ENCODE measurements at places on chromosomes 16 and 17.

GRCh38 chr17:59491353-59492090, 73.9 kb upstream of the DHX40 start:
- DNase-seq = no peak
- H3K36me3 ChIP-seq = no peaks in the 10 kb centered on the region
- H3K4me3 ChIP-seq = no peak overlapping the region

- no peak for DNase-seq
- peaks cover 4% of the 10 kb centered on the region for H3K36me3 ChIP-seq
- no peak overlapping the region for H3K27ac ChIP-seq
- H3K4me1 ChIP-seq = peaks cover 30% of the 10 kb centered on the region
- no peak overlapping the region for H3K4me3 ChIP-seq
- no peaks in the 10 kb centered on the region for H3K27me3 ChIP-seq
Observed at GRCh38 chr17:4535667-4536258, 19.4 kb downstream of the MYBBP1A start.

DNA sequence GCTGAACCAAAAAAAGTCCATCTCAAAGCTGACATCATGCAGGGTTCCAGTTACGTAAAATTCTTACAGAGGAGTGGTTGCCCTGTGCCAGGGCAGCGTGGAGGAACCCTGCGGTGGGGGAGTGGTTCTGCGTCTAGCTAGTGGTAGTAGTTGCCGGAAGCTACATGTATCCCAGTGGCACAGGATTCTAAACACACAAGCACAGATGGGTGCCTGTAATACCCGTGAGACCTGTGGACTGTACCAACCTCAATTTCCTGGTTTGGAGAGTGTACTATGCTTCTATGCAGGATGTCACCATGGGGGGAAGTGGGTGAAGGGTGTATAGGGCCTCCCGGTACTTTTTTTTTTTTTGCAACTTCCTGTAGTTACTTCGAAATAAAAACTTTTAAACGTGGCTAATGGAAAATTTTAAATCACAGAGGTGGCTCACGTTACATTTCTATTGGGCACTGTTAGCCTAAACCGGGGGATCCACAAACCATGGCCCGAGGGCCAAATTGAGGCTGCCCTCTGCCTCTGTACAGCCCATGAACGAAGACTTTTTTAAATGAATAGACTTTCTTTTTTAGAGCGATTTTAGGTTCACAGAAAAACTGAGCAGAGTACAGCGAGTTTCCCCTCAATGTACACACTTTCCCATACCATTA, 38.5 kb downstream of the TBC1D16 start:
- H3K36me3 ChIP-seq = no peaks in the 10 kb centered on the region
- H3K27me3 ChIP-seq = no peaks in the 10 kb centered on the region
- peaks cover 6% of the 10 kb centered on the region for H3K4me1 ChIP-seq
- DNase-seq = no peak
- H3K27ac ChIP-seq = no peak overlapping the region
- no peak overlapping the region for H3K4me3 ChIP-seq

GRCh38 chr16:88377961-88378360, 4.8 kb upstream of the ZNF469 start:
- no peak for DNase-seq
- no peaks in the 10 kb centered on the region for H3K4me1 ChIP-seq
- H3K27ac ChIP-seq = no peak overlapping the region
- H3K4me3 ChIP-seq = no peak overlapping the region
- H3K27me3 ChIP-seq = no peaks in the 10 kb centered on the region

DNA sequence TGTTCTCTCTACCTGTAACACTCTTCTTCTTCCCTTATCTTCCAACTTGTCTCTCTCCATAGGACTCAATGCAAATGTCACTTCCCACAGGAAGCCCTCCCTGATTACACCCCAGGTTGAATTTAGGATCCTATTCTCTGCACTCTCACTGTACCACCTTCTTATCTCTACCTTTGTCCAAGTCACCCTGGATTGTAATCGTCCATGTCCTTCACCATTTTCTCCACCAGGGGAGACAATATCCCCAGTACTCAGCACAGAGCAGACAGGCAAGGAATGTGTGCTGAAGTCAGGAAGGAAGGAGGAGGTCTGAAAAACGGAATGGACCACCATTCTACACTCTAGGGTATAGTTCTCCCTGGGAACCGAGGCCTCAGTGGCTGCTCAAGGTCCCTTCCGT, 14.2 kb downstream of the C16orf82 start:
- H3K27me3 ChIP-seq = no peaks in the 10 kb centered on the region
- DNase-seq = no peak
- no peak overlapping the region for H3K4me3 ChIP-seq
- no peak overlapping the region for H3K27ac ChIP-seq
- H3K4me1 ChIP-seq = no peaks in the 10 kb centered on the region

DNA sequence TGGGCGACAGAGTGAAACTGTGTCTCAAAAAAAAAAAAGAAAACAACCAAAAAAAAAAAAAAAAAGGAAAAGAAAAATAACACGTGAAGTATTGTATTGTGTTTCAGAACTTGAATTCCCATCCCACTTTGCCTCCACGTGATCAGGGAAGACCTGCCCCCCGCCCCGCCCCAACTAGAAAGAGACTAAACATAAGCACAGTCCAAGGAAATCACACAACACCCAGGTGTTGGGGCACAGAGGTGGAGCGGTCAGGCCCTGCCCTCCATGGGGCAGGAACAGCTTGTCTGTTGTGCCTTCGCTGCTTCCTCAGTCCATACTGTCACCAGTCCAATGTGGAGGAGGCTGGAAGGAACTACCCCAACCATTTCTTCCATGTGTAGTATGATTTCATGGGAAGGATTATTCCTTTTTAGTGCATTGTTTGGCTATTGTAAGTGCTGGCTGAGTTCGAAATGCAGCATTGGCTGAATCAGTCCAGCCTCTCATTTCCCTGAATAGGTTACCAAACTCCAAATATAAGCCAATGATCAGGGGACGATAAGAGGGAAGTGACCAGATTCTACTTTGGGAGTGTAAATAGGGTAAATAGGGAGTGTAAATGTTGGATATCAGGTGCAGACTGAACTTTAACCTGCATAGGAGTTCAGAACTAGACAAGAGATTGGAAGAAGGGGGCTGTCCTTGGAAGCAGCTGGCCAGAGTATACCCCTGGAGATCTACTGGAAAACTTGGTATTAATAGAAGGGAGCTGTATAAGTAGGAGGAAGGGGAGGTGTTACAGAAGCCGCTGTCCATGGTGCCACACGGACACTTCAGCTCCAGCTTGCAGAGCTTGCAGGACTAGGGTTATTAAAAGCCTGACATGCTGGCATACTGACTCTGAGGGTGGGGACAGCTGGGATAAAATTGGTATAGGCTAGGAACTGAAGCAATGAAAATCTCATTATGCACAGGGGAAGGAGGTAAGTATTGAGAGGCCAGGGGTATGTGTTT, 50.7 kb downstream of the TANGO6 start:
- DNase-seq = no peak
- H3K36me3 ChIP-seq = no peaks in the 10 kb centered on the region
- H3K4me3 ChIP-seq = no peak overlapping the region
- H3K4me1 ChIP-seq = peaks cover 11% of the 10 kb centered on the region
- H3K27me3 ChIP-seq = no peaks in the 10 kb centered on the region
- H3K27ac ChIP-seq = no peak overlapping the region

GRCh38 chr17:27109346-27109745, 184.6 kb upstream of the WSB1 start:
- H3K4me3 ChIP-seq = no peak overlapping the region
- no peak overlapping the region for H3K27ac ChIP-seq
- no peaks in the 10 kb centered on the region for H3K36me3 ChIP-seq
- no peaks in the 10 kb centered on the region for H3K27me3 ChIP-seq

DNA sequence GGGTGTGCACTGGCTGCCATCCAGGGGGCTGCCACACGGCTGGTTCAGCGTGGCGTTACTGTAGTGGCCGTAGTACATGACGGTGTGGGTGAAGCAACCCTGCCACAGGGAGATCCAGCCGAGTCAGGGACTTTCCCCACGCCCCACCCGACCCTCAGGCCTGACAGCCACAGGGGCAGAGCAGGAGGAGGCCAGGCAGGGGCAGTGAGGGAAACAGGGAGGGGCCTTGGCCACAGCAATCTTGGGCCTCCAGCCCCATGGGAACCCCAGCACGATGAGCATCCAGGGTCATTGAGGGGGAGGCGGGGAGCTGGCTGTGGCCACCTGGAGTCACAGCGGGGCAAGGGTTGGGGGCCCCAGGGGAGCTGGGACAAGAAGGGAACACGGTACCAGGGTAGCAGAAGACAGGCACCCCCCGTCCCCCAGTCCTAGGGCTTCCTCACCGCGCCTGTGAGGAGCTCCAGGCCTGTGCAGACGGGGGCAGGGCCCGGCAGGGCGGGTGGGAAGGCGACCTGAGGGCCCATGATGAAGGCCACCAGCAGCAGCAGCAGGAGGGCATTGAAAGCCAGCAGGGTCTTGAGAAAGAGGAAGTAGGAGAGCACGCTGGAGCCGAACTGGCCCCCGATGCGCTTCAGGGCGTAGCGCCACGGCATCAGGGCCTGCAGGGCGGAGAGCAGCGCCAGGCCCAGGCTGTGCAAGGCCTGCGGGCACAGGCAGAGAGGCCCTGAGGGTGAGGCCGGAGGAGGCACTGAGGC, 4.3 kb downstream of the TMC6 start:
- H3K27ac ChIP-seq = no peak overlapping the region
- H3K4me3 ChIP-seq = no peak overlapping the region
- no peaks in the 10 kb centered on the region for H3K36me3 ChIP-seq
- H3K27me3 ChIP-seq = no peaks in the 10 kb centered on the region
- peaks cover 38% of the 10 kb centered on the region for H3K4me1 ChIP-seq

DNA sequence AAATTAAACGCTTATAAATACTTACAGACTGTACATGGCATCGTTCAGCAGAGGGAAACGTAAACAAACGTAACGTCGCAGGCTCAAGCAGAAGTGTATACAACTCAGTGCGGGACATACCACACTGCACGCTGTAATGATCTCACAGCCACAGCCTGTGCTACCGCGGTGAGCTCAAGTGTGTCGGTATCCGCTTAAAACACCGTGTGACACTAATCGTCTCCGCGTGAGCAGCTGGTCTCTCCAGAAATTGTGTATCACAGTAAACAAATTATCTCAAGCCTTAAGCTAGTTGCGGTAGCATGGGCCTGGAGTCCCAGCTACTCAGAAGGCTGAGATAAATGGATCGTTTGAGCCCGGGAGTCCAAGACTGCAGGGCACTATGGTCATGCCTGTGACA, 115.3 kb downstream of the ANKRD11 start:
- no peaks in the 10 kb centered on the region for H3K36me3 ChIP-seq
- peaks cover 35% of the 10 kb centered on the region for H3K4me1 ChIP-seq
- no peak for DNase-seq
- H3K4me3 ChIP-seq = no peak overlapping the region
- H3K27me3 ChIP-seq = no peaks in the 10 kb centered on the region

DNA sequence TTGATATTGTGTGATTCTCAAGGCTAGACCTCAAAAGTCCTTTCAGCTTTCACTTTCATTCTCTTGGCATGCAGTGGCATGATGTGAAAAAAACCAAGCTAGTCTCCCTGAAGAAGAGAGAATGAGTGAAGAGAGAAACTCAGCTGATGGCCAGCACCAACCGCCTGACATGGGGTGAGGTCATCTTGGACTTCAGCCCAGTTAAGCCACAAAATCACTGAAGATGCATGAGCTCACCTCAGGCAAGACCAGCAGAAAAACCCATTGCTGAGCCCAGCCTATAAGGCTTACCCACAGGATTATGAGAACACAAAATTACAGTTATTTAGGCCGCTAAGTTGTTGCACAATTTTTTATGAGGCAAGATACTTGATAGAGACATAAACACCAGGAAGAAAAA, 496.5 kb downstream of the TOX3 start:
- H3K4me3 ChIP-seq = no peak overlapping the region
- DNase-seq = no peak
- no peak overlapping the region for H3K27ac ChIP-seq
- no peaks in the 10 kb centered on the region for H3K27me3 ChIP-seq
- no peaks in the 10 kb centered on the region for H3K36me3 ChIP-seq
- H3K4me1 ChIP-seq = no peaks in the 10 kb centered on the region

GRCh38 chr17:48002916-48003416, 32.1 kb downstream of the CDK5RAP3 start:
- H3K27me3 ChIP-seq = no peaks in the 10 kb centered on the region
- no peak overlapping the region for H3K4me3 ChIP-seq
- no peak for DNase-seq
- H3K27ac ChIP-seq = no peak overlapping the region

DNA sequence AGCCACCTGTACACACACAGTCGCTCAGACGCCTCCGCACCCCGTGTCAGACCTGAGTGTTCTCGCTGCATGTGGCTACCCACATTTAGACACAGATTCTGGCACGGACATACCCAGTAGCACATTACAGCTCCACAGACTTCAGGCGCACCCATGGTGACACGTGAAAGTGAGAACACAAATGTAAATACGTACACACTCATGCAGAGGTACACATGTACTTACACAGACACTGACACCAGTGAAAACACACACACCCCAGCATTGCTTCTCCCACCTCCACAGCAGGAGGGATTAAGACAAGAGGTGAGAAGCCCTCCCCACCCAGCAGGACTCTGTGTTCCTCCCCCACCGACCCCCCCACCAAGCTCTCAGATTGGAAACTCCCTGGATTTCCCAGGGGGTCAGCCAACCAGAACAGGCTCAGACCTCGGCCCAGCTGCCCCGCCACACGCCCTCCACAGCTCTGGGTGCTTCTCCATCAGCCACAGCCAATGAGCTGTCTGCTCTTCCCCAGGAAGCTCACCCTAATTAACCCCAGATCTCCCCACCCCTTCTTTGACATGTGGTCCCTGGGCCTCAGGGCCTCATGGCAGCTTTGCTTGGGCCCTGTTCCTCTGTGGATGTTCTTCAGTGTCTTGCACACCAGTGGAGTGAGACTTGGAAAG, 5.3 kb upstream of the FOXN1 start:
- DNase-seq = no peak
- no peak overlapping the region for H3K27ac ChIP-seq
- no peak overlapping the region for H3K4me3 ChIP-seq
- H3K36me3 ChIP-seq = no peaks in the 10 kb centered on the region

DNA sequence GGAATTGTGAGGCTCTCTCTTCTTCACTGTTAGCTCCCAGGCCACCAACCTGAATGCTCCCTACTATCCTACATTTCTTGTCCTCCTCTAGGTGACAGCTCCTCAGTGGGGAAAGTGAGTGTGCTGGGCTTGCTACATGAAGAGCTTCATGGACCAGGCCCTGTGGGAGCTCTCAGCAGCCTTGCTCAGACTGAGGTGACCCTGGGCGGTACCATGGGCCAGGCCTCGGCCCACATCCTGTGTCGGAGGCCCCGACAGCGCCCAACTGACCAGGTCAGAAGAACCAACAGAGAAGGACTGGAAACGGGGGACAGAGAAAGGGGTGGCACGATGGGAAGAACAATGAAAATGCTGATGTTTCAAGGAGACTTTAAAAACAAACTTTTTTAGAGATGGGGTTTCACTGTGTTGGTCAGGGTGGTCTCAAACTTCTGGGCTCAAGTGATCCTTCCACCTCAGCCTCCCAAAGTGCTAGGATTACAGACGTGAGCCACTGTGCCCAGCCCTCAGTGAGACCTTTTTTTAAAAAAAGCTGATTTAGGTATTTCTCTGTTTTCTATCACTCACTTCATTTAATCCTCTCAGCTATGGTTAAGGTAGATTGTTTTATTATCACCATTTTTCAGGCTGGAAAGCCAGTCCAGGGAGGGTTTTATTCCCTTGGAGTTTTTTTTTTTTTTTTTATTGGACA, 4.9 kb downstream of the ELP5 start:
- peaks cover 26% of the 10 kb centered on the region for H3K36me3 ChIP-seq
- H3K27ac ChIP-seq = no peak overlapping the region
- H3K4me3 ChIP-seq = no peak overlapping the region
- DNase-seq = no peak
- peaks cover 20% of the 10 kb centered on the region for H3K4me1 ChIP-seq

Data from thoracic aorta (tissue), 2 donors.